ENCODE measurements at places on chromosomes 2 and 18.

DNA sequence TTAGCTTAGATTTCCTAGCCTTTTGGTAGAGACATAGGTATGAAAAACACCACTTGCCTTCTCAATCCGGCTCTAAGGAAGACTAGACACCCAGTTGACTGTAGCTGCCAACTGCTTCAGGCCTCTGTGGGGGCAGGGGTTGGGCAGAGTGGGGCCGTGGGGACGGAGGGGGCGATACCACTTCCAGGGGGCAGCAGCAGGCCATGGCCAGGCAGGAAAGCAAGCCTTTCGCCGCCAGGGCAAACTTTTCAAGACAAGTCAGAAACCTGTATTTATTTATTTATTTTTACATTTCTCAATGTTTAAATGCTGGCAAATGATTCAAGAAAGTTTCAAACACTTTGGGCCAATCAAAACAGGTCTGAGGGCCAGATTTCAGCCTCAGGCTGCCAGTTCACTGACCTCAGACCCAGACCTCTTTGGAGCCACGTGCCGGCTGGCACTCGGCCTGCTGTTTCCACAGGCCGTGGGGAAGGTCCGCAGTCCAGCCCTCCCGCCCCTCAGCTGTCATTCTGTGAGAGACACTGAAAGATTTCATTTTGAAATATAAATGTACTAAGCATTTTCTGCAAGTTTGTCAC lies 63.8 kb downstream of the MEX3C start:
- DNase-seq: no peak

DNA sequence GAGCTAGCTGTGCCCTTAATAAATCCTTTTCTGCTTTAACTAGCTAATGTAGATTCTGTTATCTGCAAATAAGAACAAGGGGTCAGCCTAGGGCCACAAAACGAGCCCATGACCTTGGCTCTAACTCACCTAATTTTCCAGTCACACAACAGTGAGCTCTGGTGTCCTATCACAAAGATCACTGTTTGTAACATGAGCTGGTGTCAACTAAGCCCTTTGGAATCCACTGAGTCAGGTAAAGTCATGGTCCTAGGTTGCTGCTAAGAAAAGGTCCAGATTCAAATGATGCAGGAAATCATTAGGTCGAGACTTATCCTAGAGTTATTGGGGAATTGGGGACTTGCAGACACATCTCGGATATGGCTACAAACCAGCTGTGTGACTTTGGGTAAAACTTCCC lies 49.9 kb downstream of the ST8SIA5 start:
- no peak for DNase-seq

DNA sequence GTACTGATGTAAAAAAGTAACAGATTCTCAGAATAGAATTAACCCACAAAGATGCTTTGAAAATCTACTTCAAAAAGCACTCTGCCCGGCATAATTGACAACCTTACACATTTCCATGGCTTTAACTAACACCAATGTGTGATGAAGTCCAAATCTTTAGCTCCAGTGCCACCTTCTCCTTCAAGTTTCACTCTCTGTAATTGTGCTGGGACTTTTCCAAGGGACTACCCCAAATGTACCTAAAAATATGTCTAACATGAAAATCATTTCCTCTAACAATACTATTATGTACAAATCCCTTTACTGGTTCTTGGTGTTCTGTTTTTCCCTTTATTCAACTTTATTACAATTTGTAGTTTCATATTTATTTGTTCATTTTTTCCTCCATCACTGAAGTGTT lies 20.6 kb upstream of the UBE2E3 start:
- no peak for DNase-seq

GRCh38 chr2:9169349-9170107 lies 37.1 kb upstream of the ASAP2 start:
- no peak for DNase-seq

DNA sequence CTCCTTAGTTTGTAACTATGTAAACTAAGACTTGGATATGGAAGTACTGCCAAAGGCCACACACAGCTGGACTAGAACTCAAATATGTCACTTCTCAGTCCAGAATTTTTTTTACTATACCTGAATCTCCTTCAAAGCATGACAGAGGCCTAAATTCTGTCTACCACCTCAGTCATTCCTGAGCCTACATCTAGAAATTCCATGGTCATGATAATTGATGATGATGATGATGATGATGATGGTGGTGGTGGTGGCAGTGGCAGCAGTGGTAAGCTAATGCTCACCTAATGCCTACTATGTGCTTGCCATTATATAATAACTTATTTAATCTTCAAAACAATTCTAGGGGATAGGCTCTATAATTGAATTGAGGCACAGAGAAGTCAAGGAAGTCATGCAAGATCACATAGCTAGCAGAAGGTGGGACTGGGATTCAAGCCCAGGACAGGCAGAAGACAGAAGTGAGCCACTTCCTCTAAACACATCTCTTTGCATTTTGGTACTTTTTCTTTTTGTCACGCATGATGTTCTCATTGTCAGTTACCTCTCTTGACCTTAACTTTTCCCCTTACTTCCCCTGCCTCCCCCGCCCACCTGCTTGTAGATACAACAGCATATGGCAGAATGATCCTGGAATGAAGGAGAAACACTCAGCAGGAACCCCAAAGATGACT lies 539.3 kb downstream of the TNS1 start:
- no peak for DNase-seq
